ENCODE measurements at places on chromosomes 13 and 19.

GRCh38 chr13:48749699-48750473 lies 96.2 kb downstream of the CYSLTR2 start:
- peak; percentile 32 for DNase-seq

GRCh38 chr13:27535546-27535945 lies 84.8 kb downstream of the LNX2 start:
- DNase-seq = no peak

- DNase-seq = no peak
These were observed 486 bp upstream of the SPINT2 start for GRCh38 chr19:38263689-38264485.

DNA sequence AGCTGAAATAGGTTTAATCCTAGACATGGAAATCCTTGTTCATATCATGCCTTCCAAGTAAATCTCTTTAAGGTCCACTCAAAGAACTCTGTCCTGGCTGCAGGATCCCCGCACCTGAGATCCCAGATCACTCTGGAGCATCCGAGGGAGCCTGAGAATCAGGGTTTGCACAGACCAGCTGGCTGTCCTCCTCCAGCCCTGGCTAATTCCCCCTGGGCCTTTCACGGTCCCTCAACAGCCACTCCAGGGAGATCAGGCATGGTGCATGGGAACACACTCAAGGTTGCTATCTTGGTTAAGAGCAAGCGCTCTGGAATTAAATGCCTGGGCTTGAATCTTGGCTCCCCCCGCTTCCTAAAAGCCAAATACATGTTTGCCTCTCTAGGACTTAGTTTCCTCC lies 130.8 kb downstream of the IRS2 start:
- DNase-seq = no peak

DNA sequence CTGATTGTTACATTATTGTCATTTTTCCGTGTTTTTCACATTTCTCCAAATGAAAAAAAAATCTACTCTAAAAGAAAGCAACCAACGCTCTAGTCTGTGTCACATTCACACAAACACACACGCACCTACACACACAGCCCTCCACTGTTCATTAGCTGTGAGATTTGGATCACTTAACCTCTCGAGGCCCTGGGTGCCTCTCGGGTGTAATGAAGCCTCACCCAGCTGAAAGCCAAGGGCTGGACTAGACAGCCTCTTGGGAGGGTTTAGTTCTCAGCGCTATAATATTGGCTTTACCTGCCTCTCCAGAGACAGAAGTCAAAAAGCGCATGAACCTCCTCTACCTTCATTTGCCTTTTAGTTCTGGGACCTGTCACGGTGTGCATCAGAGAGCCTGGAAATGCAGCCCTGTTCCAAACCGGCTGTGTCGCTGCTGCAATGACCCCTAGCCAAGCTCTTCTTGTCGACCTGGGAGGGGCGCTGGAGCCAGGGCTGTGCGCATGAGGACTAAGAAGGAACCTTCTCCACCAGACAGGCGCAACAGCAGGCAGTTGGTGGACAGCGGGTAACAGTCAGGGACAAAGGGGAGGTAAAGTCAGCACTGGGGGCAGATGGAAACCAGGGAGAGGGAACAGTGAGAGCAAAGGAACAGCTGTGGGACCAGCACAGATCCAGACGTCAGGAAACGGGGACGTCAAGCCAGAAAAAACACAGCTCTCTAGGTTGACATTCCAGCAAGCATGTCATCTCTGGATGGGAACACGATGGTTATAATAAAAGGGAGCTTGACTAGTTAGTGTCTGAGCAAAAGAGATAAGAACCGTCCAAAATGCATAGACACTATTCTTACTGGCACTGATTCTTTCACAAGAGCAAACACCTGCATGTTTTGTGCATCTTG lies 375.9 kb downstream of the EFNB2 start:
- no peak for DNase-seq

DNA sequence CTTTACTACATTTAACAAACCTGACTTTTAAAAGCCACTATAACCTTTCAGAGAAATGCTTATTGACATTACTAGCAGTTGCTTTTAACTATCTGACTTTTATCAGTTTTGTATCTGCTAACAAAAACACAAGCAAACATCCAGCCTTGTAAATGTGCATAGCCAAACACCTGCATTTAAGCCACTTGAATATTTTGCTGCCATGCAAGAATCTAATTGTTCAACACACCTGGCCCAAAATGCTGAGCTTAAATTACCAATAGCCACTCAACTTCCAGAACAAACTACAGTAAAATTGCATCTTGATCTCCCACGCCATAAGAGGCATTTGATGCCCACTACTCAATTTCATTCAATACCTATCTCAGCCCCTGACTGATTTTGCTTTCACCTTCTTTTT lies 9.3 kb downstream of the ZIC5 start:
- no peak for DNase-seq

GRCh38 chr13:39655041-39655568 lies 357 bp upstream of the COG6 start:
- no peak for DNase-seq

All from hypothalamus (tissue), 51 donors.